Stimulated activated CD8-positive, alpha-beta memory T cell treated with anti-CD3 and anti-CD28 coated beads, Interleukin-7, amount 100 ng/mL, for 4 hours (primary cell): ENCODE measurements at places on chromosomes 2 and 18.

- DNase-seq, result no peak
These were observed 53.3 kb upstream of the ZBTB7C start for GRCh38 chr18:48462510-48462909.

DNA sequence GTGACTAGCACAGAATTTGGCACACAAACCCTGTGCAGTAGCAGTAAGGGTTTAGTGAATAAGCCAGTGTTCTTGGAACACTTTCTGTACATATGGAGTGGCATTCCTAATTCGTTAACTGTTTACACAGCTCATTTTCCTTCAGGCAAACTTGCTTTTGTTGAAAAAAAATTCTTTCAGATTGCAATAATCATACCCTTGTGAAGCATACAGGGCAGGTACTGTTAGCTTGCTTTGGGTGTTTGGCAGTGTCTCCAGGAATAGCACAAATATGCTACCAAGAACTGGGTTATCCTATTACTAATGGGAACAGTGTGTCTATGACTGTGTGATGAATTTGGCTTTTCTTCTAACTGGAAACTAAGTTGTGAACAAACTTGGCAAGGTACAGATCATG lies 33.4 kb downstream of the UGP2 start:
- DNase-seq, result no peak

- DNase-seq, result no peak
These were observed 164.0 kb downstream of the RDH14 start for GRCh38 chr2:18396329-18397010.

DNA sequence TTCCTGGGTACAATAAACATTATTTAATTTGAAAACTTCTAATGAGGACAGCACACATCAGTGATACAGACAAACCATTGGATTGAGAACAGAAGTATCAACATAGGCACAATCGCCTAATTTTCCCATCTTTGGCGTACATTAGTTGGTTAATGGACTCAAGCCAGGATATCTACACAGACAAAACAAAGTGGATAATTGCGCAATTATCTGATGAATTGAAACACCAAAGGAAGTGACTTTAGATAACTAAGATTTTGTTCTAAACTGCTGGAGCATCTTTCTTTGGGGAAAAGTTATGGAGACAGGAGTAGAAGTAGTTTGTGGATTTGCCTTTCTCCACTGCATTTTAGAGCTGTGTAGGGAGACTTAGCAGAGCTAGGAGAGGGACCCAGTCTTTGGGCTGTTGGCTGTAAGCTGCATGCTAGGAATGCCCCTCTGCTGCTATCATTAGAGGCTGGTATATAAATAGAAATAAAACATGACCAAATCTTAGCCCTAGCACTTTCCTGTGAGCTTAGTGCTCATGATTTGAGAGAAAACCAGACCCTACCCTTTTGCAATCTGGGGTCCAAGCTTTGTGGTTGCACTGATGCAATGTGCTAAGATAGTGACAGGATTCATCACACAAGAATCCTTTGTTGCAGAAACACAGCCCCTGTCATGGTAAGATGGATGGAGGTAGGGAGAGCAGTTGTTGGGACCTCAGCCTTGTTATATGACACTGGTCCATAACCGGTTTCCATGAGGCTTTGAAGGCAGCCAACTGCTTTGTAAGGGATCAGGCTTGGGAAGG lies 264.5 kb upstream of the PIK3C3 start:
- DNase-seq, result no peak

DNA sequence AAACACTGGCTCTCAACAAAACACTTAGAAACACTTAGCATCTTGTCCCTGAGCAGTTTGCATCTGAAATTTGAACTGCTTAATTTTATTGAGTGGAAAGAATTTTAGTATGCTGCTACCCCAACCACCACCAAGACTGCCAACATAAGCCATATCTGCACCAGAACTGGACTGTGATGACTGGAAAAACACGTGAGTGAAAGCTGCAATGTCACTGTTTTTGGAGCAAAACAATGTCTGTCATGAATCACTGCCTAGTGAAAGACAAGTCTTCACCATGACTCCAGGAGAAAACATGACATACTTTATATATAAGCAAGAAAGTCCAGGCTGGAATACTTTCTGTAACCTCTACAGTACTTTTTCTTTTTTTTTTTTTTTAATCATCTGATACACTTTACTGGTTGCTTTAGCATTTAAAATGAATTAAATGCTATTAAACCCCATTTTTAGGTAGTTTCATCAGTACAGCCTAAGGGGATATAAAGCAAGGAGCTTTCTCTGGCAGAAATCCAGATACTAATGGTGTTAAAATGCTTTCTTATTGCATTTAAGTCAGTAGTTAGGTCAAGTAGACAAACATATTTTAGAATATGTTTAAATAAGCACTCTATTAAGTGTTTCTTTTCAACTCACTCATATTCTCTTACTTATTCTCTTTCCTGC lies 2129.4 kb upstream of the PIK3C3 start:
- no peak for DNase-seq

- no peak for DNase-seq
These were observed 62.7 kb upstream of the KIF5C start for GRCh38 chr2:148812306-148812705.

DNA sequence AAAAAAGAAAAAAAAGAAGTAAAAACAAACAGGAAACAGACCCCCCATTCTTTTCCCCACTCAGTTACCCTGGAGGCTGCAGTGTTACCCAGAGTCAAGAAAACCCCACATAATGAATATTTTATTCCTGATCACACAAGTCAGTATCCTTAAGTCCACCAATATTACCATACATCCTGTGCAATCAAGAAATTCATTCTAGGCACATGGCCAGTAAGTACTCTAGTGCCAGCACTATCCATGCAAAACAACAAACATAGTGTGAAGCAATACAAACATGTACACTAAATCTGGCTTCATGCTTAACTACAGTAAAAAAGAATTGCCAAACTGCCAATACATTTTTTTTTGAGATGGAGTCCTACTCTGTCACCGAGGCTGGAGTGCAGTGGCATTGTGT lies 111.6 kb downstream of the FAM168B start:
- no peak for DNase-seq

GRCh38 chr2:120805011-120805410 lies 69.3 kb downstream of the GLI2 start:
- no peak for DNase-seq
